ENCODE measurements at places on chromosomes 5 and 9.

- DNase-seq, result no peak
Measured at GRCh38 chr9:87447547-87448432, 49.9 kb upstream of the DAPK1 start.

- no peak for DNase-seq
Measured at GRCh38 chr5:172123269-172123692, 64.7 kb downstream of the STK10 start.

DNA sequence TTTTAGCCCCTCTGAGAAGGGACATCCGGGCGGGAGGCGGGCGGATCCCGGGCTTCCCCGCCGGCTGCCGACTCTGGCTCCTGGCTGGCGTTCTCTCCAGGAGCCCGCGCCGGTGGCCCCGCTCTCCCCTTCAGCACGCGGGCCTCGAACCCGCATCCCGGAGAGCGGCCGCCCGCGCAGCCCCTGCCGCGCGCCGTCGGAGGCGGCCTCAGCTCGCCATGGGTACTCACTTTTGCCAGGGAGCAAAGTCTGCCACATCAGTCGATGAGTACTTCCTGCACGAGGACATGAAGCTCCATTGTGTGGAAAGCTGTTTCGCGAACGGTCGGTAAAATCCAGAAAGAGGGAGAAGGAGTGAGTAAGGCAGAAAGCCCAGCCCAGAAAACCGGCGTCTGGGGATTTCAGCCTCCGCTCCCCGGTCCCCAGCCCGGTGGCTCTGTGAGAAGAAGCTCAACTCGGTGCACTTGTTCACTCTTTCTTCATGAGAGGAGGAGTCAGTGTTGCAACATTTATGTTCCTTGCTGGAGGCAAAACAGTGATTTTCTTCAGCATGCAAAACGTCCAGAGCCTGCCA is at the start of gene PRLR:
Gene PRLR (minus strand): TSS at position 450 of the 574 bp plus-strand sequence. CDS start 140,867 bp downstream, outside the sequence.
- no peak for DNase-seq

GRCh38 chr5:79546782-79547428 is 33.0 kb upstream of the HOMER1 start:
- no peak for DNase-seq

DNA sequence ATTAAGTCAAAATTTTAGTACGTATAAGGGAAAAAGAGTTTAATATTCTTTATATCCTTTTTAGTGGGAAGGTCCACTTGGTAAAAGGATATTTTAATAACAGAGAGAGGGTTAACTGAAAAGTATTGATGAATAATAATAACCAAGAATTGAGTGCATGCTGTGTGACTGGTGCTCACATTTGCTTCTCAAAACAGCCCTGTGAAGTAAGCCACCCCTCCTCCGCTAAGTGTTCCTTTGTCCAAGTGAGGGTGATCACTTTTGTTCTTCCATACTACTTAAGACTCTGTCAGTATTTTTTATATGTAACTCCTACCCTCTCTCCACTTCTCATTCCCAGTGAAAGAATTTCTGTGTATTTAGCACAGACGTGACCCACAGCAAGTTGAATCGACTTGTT is 51.5 kb downstream of the SLC44A1 start:
- DNase-seq, result no peak

- DNase-seq, result no peak
Measured at GRCh38 chr9:13500034-13500433, 220.5 kb upstream of the MPDZ start.

Data from SIG-M5 (cell line).